Bronchial epithelial cell (primary cell): ENCODE measurements at places on chromosomes 12 and 14.

- no peak for DNase-seq
Observed at GRCh38 chr12:6768437-6768914, 2.3 kb downstream of the PTMS start.

DNA sequence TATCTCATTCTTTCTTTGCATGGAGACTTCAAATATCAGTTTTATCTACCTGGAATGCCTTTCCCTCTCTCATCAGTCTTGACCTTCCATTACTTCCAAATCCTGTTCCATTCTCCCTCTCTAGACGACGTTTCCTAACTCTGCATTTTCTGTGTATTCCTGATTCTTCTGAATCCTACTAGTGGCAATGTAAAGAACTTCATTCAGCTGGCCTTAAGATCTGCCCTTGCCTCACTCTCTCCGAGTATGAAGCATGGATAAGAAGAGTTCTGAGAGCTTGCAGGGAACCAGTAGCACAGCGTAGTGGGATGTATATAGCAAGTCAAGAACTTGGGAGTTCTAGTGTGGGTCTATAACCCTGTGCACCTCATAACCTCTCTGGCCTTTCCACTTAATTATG, 68.5 kb upstream of the HOXC13 start:
- DNase-seq: no peak

DNA sequence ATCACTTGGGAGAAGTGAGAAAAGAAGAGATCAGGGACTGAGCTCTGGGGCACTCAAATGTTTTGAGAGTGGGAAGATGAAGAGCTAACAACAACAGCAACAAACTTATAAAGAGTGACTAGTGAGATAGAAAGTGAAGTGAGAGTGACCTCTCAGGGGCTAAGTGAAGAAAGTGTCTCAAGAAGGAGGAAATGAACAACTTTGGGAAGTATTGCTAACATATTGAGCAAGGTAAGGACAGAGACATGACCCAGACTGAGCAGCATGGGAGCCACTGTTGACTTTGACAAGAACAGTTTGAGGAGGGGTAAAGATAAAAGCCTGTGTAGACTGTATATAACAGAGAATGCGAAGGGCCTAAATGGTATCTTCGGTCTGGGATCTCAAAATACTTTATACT, 155.1 kb upstream of the BTG1 start:
- DNase-seq: no peak

DNA sequence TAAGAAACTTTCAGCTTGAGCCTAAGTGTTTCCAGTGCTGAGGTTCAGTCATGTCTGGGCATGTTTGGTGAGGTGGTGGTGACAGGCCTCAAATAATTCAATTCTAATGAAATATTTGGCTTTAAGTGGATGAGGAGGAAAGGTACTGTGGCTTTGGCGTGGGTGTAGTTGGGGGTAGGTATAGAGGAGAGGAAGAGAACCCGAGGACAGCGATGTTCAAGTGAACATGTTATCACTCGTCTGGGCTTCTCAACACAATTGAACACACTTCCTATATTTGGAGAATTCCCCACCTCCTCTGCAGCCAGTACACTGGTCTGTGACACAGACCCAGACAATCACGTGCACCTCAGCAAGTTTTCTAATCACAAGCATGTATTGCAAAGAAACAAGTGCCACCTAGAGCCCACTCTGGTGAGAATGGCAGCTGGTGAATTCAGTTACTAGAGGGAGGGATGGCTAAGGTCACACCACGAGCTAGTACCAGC, 53.0 kb downstream of the IFNG-AS1 start:
- DNase-seq: peak; percentile 98

GRCh38 chr14:89419973-89420482, 3.0 kb upstream of the FOXN3 start:
- no peak for DNase-seq
